GM03348 (cell line): ENCODE measurements at places on chromosomes 2 and 18.

GRCh38 chr18:64273724-64274123 lies 124.8 kb upstream of the LINC00305 start:
- no peak for DNase-seq

- no peak for DNase-seq
Measured at GRCh38 chr2:185337033-185337432, 401.6 kb upstream of the FSIP2 start.

DNA sequence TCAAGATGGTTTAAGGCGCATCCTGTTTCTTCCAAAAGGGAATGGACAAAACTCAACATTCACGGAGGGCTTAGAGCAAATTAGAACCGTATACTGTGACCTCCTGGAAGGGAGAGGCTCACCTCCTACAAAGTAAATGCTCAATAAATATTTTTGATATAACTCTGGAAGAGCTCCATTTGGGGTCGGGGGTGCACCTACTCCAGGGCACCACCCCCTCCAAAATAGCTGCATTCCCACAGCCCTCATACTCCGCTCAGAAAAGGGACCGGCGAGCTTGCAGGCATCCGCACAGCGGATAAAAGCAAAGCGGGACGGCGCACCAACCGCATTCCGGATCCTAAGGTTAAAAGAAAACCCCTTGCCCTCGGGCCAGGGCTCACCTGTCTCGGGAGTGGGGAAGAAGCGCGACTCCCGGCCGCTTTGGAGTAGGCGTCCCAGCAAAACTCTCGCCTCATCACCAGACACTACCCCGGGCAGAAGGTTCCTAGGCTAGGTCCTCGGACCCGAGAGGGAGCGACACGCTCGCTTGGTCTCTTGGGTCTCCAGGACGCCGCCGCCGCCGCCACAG lies 378 bp downstream of the WDPCP start:
- peak; percentile 7 for DNase-seq

DNA sequence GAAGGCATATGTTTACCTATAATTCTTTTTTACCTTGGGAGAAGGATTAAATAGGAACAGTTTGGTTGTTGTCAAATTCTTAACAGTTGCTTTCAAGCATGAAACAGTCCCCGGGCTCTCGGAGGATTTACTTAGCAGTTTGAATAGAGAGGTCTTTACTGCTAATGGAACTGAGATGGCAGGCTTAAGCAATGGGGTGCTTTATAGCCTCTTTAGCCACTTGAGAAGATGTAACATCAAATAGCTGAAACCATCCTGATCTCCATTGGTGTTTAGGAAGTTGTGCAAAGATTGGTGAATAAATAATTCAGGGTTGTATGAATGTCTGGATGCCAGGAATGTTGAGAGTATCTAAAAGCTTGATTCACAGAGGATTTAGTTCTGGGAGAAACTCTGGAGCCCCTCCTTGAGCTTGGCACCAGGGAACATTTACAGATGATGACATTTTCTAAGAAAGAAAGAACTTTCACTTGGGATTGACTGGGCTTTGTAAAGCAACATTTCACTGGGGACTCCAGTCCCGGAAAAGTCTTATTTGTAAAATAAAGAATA lies 51.9 kb downstream of the PTPRM start:
- peak; percentile 29 for DNase-seq

DNA sequence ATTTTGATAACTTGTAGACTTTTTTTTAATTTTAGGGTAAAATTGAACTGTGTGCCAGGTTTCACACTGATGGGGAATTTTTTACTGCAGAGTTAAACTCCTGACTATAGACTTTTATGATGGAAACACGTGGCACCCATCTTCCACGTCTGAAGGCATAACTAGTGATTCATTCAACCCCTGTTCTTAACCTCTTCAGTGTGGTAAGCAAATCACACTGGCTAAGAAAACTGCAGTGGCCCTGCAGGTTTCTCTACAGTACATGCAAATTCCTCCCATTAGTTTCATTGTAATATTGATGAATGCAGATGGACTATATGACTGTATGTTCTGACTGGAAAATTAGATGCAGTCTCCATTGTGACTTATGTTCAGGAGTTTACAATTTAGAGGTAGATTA lies 47.2 kb downstream of the SMAD4 start:
- DNase-seq = peak; percentile 51
